ENCODE measurements at places on chromosomes 11 and 22.

DNA sequence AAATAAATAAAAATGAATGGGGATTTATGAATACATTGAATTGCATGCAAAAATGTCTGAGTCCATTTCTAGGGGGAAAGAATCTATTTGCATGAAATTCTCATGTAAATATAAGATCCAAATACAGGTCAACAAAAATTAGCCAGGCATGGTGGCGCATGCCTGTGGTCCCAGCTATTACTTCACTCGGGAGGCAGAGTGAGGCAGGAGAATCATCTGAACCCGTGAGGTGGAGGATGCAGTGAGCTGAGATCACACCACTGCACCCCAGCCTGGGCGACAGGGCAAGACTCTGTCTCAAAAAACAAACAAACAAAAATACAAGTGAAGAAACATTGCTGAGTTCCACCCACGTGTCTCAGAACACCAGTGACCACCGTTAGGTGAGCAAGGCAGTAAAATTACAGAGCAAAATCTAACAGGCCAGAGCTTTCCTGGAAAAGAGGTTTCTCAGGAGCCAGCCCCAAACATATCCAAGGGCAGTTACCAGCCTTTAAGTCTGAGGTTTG lies 17.3 kb downstream of the PACSIN2 start:
- DNase-seq: no peak

GRCh38 chr22:37659066-37659896 lies 758 bp downstream of the PDXP start:
- DNase-seq: no peak

DNA sequence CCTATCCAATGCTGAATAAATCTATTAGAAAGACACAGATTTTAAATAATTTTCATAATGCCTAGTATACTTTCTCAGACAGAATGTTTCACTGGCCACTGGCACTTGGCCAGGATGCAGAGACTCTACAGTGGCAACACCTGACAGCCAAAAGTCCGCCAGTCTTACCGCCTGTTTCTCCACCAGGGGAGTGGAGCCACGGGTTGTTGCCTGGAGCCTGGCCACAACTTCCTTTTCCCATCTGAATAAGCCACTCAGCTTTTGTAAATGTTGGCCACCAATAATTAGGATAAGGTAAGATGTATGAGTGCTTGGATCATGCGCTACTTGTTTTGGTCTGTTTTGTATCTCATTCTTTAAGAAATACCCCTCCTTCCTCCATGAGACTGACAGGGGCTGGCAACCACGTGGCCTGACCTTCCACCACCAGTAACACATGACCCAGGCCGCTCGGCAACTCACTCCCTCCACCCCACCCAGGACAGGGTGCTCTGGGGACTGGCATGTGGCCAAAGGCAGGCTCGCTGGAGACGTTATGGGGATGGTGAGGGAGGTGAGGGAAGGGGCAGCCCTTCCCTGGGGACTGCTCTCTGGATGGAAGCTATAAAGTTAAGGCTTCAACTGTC lies 93.0 kb upstream of the BID start:
- DNase-seq: peak; percentile 24

GRCh38 chr11:85582111-85582510 lies 45.0 kb downstream of the DLG2 start:
- DNase-seq: no peak

- no peak for DNase-seq
Measured at GRCh38 chr22:36452250-36452977, 29.0 kb downstream of the TXN2 start.

GRCh38 chr22:20393705-20394476 lies at the start of gene ZNF74:
TSS of gene ZNF74 (plus strand) at chr22:20394151. CDS start at chr22:20394629, 478 bp downstream.
- DNase-seq: peak; percentile 78

DNA sequence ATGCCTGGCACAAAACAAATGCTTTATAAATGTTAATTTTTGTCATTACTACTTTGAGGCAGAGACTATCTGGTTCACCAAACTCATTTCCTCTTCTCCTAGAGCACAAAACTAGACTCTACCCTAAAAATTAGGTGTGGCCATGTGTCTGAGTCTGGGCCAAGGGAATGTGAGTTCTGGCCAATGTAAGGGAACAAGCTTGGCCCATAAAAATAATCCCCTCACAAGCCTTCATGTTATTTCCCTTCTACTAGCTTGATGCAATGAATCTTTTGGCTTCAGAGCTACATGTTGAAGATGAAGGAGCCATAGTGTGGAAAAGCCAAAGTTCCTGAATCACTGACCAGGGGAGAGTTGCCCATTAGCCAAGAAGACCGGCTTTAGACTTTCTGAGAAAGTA lies 406.5 kb upstream of the CCDC90B start:
- DNase-seq: no peak

GRCh38 chr11:111923351-111923788 lies 4.7 kb downstream of the C11orf52 start:
- no peak for DNase-seq

GRCh38 chr11:83070044-83070701 lies 1.5 kb downstream of the RAB30 start:
- DNase-seq: no peak
